Activated T-cell treated with anti-CD3 and anti-CD28 coated beads, Interleukin-2, amount 50 U/mL, for 72 hours (primary cell): ENCODE measurements at places on chromosomes 3 and 15.

GRCh38 chr3:36214460-36214859, 165.8 kb upstream of the STAC start:
- no peak for DNase-seq

DNA sequence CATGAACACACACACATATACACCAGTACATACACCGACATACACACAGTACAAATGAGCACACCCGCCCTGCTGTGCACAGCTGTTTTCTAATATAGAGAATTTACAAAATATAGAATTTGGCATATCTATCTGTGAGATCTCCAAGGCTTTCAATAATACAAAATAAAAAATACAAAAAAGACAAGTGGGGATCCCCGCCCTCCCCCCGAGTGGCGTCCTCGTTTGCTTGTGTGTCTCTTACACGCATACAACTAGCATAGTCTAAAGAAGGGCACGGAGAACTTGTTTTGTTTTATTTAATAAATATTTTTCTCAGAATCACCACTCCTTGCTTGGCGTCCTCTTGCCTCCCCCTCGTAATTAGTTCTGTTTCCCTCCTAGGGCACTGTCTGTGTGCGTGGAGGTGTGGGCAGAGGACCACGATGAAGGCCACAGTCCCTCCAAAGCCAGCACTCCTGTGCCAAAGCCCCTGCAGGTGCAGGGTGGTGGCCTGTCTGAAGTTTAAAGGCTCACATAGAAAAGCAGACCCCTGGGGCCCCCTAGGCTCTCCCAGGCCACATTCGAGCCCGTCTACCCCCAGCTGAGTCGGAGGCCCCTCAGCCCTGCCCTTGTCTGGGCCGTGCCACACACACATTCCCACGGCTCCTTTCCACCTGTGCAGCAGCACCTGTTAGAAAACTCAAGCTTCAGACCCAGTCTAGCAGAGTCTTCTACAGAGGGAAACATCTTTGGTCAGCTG, 82.1 kb downstream of the SEC22A start:
- DNase-seq: no peak

DNA sequence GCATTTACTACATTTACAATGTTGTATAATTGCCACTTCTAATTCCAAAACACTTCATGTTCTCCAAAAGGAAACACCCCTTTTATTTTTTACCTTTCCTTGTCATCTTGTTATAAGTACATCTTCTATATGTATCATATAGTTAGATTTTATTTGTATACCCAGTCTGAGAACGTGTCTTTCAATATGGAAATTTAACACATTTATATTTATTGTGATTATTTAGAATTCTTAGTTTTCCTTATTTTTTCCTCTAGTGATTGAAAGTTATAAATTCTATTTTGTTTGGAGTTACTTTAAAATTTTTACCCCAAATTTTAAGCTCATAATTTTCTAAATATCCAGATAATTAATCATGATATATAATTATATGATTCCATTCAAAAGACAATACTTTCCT, 15.8 kb downstream of the CMTM8 start:
- no peak for DNase-seq

GRCh38 chr3:138862924-138863775, 28.4 kb upstream of the PIK3CB start:
- DNase-seq: peak; percentile 7

GRCh38 chr15:57082054-57082728, 163.7 kb downstream of the TCF12 start:
- no peak for DNase-seq

DNA sequence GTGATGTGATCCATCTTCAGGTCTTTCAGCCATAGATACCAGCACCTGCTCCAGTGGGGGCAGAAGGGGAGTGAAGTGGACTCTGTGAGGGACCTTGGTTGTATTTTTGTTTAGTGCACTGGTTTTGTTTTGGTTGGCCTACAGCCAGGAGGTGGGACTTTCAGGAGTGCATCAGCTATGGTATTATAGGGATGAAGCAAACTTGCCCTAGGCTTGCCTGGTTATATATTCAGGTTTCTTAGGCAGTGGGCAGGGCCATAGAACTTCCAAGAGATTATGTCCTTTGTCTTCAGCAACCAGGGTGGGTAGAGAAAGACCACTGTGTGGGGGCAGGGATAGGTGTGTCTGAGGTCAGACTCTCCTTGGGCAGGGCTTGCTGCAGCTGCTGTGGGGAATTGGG, 337.3 kb upstream of the SGO1 start:
- no peak for DNase-seq

- DNase-seq: no peak
Measured at GRCh38 chr3:149643482-149643798, 14.4 kb downstream of the WWTR1 start.

- no peak for DNase-seq
Measured at GRCh38 chr3:42080453-42080872, 10.7 kb upstream of the TRAK1 start.

DNA sequence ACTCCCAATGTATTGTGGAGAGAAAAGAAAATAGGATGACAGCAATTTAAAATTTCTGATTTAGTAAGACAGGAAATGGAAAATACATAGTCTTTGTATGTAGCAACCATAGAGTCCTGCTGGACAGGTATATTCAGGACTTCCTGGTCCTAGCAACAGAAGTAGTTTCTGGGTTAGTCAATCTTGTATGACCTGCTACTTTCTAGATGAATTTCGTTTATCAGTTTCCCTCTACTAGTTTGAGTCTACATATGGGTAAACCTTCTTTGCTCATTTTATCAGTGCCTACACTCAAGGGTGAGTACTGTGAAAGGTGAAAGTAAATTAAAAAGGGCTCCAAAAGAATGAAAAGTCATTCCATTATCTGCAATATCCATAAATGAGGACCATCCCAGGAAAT, 309.8 kb downstream of the UNC13C start:
- no peak for DNase-seq

- DNase-seq: no peak
Measured at GRCh38 chr3:187725224-187725623, 20.0 kb downstream of the BCL6 start.

DNA sequence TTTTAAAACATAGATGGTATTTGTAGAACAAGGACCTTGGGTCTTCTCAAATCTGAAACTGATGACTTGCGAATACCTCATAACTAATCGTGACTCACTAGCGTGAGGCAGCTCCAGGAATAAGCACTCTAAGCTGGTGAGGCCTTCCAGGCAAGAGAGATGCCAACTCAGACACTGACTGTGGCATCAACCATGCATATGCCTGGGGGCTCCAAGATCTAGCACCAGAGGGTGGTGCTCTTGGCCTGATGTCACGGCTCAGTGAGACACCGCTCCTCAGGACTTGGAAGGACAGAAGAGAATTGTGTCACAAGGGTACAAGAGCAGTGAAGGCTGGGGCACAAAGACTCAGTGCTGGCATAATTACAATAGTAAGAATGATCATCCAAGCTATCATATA, 125.0 kb upstream of the TRIM42 start:
- no peak for DNase-seq

GRCh38 chr3:14783480-14784086, 35.2 kb upstream of the FGD5 start:
- DNase-seq: no peak

- DNase-seq: no peak
Measured at GRCh38 chr3:25747033-25747432, 36.2 kb downstream of the NGLY1 start.

- no peak for DNase-seq
Measured at GRCh38 chr3:65350801-65351476, 663.1 kb upstream of the ADAMTS9 start.

- DNase-seq: no peak
Measured at GRCh38 chr3:143830786-143831185, 17.5 kb downstream of the SLC9A9 start.
